ENCODE measurements at places on chromosomes 13 and 19.

GRCh38 chr13:21837841-21838551, 167.1 kb downstream of the FGF9 start:
- no peak for DNase-seq

DNA sequence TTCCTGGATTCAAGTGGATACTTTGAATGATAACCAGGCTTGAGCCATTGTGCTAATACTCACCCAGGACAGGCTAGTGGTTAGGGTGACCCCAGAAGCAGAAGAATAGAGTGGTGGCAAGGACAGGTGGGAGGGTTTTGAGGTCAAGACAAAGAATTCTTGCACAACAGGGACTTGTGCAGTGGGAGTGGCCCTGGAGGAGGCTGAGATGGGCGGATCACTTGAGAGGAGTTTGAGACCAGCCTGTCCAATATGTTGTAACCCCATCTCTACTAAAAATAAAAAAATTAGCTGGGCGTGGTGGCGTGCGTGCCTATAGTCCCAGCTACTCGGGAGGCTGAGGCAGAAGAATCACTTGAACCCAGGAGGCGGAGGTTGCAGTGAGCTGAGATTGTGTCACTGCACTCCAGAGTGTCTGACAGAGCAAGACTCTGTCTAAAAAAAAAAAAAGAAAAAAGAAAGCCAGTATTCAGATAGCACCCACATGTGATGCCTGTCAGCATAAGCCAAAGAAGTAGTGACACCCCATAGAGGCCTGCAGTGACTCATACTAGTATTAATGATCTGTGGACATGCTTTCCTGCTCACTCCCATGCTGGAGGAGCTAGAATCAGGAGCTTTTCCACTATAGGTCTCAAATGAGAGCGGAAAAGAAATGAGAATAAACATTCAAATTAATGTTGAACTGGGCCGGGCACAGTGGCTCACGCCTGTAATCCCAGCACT, 78.7 kb downstream of the RNF17 start:
- no peak for DNase-seq

DNA sequence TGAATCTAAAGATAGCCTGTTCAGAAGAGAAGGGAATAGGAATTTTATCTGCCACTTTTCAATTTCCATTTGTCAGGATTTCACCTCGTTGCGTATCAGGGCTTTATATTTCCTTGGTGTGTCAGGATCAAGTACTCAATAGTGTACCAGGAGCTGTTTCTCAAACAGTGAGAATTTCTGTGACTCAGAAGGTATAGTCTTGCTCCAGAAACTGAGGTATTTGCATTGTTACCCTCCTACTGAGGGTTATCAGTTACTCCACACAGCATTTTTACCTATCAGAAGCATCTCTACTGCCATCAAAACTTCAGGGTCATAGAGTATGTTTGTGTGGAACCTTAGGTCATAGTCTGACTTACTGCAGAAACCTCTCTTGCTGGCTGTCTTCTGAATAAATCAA, 271.7 kb upstream of the EDNRB start:
- DNase-seq, result no peak

DNA sequence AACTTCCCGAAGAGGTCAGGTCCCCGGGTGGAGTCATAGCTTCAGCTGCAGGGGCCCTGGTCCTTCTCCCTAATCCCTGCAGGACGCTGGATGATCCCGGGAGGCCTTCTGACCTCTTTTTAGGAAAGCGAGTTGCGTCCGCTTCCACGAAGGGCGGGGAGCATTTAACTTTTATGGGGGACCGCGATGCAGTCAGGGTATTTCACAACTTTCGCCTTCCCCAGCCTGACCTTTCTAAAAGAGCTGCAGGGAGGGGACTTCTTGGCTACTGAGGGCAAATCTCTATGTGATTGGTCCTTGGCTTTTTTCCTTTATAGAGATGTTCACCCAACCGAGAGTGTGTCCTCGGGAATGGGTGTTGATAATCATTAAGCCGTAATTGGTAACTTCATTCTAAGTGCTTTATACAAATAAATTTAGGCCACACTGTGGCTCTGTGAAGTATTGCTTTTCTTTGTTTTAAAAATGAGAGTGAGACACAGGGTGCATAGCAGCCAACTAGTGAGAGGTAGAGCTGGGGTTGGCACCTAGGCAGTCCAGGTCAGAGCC, 778 bp downstream of the ZNF230 start:
- peak; percentile 4 for DNase-seq
